ENCODE measurements at places on chromosomes 16 and 17.

- no peak for DNase-seq
Measured at GRCh38 chr17:29094101-29094708, 51.3 kb downstream of the PIPOX start.

- no peak for DNase-seq
Measured at GRCh38 chr17:44095388-44095646, 24.8 kb downstream of the G6PC3 start.

- peak; percentile 40 for DNase-seq
Measured at GRCh38 chr16:20300312-20301097, 26.8 kb downstream of the GP2 start.

DNA sequence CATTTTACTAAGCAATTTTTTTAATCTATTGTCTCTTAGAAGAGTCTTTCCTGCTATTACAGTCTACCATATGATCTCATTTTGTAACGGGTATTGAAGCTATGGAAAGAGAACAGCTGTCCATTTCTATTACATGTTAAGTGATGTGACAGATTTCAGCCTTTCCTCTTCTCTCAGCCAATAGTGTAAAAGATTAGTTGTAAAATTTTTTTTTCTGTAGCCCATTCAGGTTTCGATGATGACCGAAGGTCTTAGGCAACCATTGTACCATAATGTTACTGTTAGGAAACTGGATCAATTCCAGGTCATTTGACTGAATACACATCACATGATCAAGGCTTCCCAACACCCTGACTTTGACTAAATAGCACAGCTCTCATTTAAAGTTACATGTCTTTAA lies 147.6 kb upstream of the HLF start:
- no peak for DNase-seq

DNA sequence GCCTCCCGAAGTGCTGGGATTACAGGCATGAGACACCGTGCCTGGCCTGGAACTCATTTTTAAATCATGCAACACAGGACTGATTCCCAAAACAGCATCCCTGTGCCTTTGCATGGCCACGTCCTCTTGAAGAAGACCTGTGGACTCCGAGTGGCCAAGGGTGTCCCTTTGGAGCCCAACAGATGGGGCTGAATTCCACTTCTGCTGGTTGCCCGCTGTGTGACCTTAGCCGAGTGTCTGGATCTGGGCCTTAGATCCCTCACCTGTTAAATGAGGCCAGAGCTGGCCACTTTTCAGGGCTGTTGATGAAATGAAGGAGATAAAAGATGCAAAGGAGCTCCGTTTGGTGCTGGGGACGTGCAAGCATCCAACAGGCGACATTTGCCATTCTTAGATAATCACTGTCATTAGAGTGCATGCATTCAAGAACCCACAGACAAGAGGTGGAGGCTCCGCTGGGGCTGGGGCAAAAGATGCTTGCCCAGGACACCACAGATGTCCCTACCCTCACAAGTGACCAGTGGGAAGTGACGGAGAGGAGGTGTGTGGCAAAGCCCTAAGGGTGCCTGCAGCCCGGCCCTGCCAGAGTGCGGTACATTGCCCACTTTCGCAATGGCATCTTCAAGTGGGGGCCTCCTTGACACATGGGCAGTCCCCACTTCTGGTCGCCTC lies 354.1 kb upstream of the TNRC6C start:
- no peak for DNase-seq

GRCh38 chr17:68498479-68499326 lies 13.5 kb upstream of the PRKAR1A start:
- no peak for DNase-seq

DNA sequence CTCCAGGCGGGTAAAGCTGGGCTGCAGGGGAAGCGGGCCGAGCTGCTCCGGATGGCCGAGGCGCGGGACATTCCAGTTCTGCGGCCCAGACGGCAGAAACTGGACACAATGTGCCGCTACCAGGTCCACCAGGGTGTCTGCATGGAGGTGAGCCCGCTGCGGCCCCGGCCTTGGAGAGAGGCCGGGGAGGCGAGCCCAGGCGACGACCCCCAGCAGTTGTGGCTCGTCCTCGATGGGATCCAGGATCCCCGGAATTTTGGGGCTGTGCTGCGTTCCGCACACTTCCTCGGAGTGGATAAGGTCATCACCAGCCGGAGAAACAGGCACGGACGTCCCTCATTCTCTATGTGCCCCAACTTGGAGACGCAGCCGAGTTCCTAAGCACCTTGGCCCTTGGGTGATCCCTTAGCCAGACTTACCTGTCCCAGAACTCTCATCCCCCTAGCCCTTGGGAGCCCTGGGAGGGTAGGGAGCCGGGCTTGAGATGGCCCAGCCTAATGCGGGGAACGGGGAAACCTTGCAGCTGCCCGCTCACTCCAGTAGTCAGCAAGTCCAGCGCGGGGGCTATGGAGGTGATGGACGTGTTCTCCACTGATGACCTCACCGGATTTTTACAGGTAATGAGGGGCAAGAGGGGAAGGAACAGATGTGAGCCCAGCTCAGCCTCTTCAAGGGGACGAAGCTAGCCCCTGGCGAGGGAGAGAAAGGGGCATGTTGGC lies 806 bp downstream of the MRM1 start:
- DNase-seq: no peak

DNA sequence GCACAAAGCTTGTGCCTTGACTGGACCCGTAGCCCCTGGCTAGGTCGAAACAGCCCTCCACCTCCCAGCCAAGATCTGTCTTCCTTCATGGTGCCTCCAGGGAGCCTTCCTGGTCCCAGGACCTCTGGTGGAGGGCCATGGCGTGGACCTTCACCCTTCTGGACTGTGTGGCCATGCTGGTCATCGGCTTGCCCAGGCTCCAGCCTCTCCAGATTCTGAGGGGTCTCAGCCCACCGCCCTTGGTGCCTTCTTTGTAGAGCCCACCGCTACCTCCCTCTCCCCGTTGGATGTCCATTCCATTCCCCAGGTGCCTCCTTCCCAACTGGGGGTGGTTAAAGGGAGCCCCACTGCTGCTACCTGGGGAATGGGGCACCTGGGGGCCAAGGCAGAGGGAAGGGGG lies 3.5 kb downstream of the CTRL start:
- no peak for DNase-seq

DNA sequence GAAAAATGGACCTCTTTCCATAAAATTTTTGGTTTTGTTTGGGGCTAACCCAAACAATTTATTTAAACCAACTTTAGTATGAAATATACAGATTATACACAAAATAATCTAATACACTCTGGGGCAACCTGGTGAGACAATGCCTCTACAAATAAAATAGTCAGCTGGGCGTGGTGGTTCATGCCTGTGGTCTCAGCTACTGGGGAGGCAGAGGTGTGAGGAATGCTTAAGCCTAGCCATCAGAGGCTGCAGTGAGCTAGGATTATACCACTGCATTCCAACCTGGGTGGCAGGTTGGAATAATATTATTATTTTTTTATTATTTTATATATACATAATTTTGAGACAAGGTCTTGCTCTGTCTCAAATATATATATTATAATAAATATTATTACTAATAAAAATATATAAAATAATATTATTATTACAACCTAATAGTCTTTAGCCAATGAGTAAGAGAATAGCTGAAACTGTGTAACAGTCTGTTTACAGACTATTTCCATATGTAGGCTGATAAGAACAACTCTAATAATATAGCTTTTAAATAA lies 50.5 kb downstream of the GLG1 start:
- no peak for DNase-seq

GRCh38 chr16:56048425-56049105 lies 142.7 kb upstream of the GNAO1 start:
- no peak for DNase-seq

DNA sequence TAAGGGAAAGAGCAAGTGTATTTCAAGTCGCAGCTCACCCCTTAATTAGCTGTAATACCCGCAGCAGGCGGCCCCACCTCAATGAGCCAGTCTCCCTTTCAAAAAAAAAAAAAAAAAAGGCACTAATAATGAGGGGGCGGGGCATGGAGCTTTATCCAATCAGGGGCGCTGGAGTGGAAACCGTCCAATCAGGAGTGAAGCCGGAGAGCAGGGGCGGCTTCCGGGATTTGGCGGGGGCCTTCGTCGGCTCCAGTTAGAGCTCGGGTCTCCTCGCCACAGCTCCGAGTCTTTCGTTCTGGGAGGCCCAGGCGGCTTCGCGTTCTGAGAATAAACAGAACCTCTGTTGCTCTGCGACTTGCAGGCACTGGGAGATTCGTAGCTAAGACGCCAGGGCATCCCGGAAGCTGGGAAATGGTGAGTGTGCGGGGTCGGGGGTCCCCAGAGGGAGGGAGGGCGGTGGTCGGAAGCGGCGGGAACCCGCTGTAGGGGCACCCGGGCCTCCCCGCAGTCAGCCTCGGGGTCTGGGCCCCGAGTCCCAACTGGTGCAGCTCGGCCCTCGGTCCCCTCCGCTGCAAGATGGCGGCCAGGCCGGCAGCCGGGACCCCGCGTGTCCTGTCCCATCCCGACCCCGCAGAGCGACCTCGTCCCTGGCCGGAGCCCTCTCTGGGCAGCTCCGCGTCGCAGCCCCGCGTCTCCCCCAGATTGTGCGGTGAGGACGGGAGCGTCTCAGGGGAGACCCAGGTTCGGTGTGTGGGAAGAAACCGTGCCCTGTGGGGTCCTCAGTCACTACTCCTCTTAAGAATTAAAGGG lies at the start of gene ZNF267:
TSS of gene ZNF267 (plus strand) at position 252 of the 810 bp plus-strand sequence. CDS start at position 412, 160 bp downstream.
- peak; percentile 59 for DNase-seq

- no peak for DNase-seq
Measured at GRCh38 chr16:58409316-58409973, 17.2 kb downstream of the GINS3 start.

DNA sequence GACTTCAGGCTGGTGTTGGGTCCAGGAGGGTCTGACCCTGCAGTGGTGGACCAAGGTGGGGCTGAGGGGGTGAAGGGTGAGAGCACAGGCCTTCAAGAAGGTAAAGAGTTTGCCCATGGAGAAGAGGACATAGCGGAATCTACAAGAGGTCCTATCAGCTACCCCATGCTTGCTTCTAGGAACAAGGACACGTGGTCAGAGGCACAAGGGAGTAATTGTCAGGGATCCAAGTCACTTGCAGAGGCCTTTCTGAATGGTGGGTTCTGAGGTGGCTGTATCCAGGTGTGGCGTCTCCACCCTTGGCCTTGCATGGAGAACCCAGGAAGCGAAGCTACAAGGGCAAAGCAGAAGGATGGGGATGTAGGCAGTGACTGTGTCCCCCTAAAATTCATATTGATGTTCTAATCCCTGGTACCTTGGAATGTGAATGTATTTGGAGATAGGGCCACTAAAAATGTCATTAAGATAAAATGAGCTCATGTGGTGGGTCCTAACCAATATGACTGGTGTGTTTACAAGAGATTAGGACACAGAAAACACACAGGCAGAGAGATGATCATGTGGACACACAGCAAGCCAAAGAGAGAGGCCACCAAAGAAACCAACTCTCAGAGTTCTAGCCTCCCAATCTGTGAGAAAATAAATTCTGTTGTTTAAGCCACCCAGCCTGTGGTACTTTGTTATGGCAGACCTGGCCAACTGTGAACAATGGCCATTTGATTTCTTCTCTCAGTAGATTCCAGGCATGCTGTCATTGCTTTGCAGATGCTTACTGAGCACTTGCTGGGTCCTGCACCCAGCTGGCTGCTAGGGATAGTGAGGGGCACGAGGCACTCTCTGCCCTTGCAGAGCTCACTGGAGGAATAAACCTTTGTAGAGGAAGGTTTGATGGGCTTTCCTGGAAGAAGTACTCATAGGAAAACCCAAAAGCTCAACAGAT lies 75.8 kb downstream of the UTP18 start:
- no peak for DNase-seq

DNA sequence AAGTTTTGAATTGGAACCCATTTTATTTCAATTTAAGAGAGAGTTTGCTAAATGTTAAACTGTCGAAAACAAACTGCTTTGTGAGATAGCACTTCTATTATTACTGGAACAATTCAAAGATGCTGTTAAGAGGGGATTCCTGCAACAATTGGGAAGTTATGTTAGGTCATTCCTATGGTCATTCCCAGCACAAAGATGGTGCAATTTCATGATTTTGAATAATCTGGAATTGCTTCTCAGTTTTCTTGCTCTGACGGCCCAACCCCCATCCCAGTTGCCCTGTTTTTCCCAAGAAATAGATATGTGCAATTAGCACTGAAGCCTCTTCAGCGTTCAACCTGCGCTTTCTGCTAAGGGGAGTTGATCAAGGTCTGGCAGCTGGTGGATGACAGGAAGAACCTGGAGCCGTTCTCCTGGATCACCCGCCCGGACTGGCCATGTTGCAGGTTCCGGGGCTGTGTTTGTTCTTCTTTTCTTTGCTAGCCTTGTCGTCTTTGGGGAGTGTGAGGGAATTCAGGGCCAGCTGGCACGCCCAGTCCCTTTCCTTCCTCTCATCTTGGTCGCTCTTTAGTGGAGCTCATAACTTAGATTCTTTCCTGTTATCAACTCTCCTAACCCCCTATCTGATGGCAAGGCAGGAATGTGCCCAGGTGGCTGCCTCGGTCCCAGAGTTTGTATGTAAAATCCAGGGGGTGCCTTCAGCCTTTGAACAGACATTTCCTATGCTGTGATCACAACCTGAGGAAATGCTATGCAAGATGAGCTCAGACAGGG lies 29.0 kb upstream of the IRF8 start:
- DNase-seq: no peak

GRCh38 chr16:78902321-78902720 lies 698.2 kb downstream of the MAF start:
- no peak for DNase-seq

GRCh38 chr17:76543826-76544545 lies 4.1 kb downstream of the PRCD start:
- no peak for DNase-seq

GRCh38 chr16:84732674-84733352 lies 33.0 kb downstream of the USP10 start:
- no peak for DNase-seq

GRCh38 chr17:80195671-80196529 lies 24.2 kb downstream of the SGSH start:
- peak; percentile 54 for DNase-seq

DNA sequence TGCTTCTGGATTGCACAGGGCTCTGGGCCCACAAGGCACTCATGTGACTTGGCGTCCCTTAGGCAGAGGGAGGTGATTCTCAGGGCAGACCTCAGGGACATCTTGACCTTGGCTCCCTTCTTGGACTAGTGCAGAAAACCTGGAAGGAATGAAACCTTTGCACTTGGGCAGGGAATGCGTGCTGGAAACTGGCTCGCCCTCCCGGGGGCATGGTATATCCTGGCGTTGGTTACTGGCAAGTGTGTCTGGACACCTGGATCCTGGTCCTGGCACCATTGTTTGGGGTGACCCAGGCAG lies 63.5 kb upstream of the LGALS9 start:
- DNase-seq: no peak

GRCh38 chr16:2803545-2804195 lies 5.4 kb downstream of the PRSS41 start:
- no peak for DNase-seq

DNA sequence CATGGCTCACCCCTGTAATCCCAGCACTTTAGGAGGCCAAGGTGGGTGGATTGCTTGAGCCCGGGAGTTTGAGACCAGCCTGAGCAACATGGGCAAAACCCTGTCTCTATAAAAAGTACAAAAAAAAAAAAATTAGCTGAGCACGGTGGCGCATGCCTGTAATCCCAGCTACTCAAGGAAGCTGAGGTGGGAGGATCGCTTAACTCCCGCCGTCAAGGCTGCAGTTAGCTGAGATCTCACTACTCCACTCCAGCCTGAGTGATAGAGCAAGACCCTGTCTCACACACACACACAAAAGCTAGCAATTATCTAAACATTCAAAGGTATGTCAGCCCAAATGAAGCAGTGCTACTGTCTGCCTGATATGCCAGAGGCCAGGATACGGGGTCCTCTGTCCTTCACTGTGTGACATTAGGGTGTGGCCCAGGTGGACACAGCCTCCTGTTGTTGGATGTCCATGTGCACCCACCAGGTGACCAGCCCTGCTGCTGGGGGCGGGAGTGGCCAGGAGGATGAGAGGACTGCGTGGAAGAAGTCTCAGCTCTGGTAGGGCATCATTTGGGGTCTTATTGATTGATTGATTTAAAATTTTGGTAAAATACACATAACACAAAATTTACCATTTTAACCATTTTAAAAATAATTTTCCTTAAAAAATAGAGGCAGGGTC lies 3.9 kb downstream of the NLRC3 start:
- DNase-seq: no peak
